ENCODE measurements at places on chromosomes 3 and 15.

DNA sequence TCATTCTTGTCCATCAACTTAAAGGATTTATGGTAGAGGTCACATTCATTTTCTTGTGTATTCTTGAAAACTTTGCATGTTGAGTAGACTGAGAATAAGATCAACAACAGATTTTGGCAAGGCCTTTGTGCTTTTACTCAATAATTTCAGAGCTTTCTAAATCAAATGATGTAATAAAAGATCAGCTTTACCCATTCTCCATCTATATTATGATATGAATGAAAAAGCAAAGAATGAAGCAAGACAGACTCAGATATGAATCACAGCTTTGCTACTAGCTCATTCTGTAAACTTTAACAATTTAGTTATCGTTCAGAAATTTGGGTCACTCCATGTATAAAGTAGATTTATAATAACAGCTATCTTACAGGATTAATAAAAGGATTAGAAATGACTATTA, 275.8 kb upstream of the ARL6 start:
- no peak for DNase-seq

DNA sequence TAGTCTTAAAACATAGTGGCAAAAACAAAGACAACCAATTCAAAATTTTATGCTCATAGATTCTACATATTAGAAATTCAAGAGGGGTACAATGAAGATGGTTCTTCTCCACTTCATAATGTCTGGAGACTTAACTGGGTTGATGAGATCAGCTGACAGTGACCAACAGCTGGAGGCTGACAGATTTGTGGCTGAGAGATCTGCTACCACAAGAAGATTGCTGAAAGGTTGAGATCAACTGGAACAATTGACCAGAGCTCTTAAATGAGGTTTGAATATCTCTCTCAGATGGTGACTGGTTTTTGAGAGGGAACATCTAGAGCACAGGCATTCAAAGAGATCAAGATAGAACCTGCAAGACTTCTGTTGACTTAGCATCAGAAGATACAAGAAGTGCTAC, 254.1 kb upstream of the ARPP21 start:
- no peak for DNase-seq

DNA sequence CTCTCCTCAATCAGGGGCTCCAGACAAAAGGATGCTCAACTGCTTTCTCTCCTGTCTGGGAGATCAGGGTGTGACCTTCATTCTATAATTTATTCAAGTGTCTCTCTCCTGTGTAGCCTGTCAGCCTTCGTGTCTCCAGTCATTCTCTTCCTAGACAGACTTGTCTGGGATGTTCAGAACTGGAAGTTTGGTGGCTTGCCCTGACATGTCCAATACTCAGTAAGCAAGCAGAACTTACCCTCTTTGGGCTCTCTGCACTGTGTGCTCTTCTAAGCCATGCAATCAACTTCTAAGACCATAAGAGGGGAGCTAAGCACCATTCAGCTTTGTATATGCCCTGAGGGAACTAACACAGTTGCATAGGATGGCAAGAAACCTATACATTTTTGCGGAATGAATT, 14.1 kb downstream of the ACKR2 start:
- DNase-seq: no peak

DNA sequence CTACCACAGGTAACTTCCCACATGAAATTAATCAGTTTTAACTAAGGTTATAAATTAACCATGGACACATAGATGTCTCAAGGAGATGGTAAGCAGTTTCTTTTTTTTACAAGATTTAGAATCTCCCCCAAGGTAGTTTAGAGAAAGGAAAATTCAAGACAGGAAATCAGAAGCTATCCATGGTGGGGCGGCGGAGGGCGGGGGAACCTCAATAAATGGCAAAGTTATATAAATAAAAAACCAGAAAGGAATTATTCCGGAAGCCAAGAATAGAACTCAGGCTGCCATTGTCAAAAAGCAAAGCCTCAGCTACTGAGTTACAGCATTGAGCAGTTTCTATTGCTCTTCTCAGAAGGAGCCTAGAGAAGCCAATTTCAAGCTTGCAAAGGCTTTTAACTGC, 172.1 kb upstream of the SMAD3 start:
- DNase-seq: no peak

- DNase-seq: no peak
These were observed 203.9 kb downstream of the NR1D2 start for GRCh38 chr3:24149032-24149431.

DNA sequence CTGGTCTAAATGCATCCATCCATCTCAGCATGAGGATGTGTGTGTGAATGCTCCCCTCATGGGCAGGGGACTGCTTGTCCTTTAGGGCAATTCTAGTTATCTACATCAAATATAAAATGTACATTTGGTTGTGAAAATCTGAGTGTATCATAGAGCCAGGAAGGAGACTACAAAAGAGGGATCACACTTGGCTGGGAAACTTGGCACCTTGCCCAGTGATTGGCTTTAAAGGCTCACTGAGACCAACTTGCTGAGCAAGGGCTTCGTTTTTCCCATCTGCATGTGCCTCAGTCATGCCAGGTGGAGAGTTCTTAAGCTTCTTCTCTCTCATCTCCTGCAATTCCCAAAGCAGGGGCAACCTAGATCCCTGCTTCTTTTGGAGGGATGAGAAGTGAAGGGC, 5.2 kb downstream of the CAPN3 start:
- DNase-seq: no peak
